ENCODE measurements at places on chromosomes 3 and 15. TPM values are rescaled to one million over a fixed set of nuclear protein-coding genes. Genes with fewer than 3 reads are reported as not detected.
A peak's percentile ranks its signal among the peaks of the same experiment; 100 is the strongest.

IL20RB gene
- 1.7 TPM for polyA plus RNA-seq

DPPA4 gene
- polyA plus RNA-seq: 0.41 TPM

GOLGA8T gene
- 0.06 TPM for polyA plus RNA-seq

GOLGA8J gene
- not detected for polyA plus RNA-seq

SLC49A4 gene
- polyA plus RNA-seq: 1.5 TPM

PPP4R2 gene
- 12.2 TPM for polyA plus RNA-seq

GPR62 gene
- polyA plus RNA-seq: 0.06 TPM

NXPE3 gene
- polyA plus RNA-seq: 6.9 TPM

CPN2 gene
- 1.0 TPM for polyA plus RNA-seq

- no peaks in the 10 kb centered on the region for H3K27me3 ChIP-seq
- no peaks in the 10 kb centered on the region for H3K36me3 ChIP-seq
- no peak for DNase-seq
- H3K27ac ChIP-seq: no peak overlapping the region
Observed at GRCh38 chr3:194103505-194103904, 32.4 kb upstream of the HES1 start.

GRCh38 chr3:28901018-28901417 lies 379.9 kb upstream of the RBMS3 start:
- H3K27ac ChIP-seq: no peak overlapping the region
- no peaks in the 10 kb centered on the region for H3K4me1 ChIP-seq
- H3K4me3 ChIP-seq: no peak overlapping the region

GRCh38 chr15:80202641-80203360 lies 49.2 kb downstream of the CTXND1 start:
- no peak for DNase-seq
- no peak overlapping the region for H3K27ac ChIP-seq
- no peaks in the 10 kb centered on the region for H3K27me3 ChIP-seq
- H3K4me1 ChIP-seq: no peaks in the 10 kb centered on the region
- H3K36me3 ChIP-seq: no peaks in the 10 kb centered on the region
- no peak overlapping the region for H3K4me3 ChIP-seq

DNA sequence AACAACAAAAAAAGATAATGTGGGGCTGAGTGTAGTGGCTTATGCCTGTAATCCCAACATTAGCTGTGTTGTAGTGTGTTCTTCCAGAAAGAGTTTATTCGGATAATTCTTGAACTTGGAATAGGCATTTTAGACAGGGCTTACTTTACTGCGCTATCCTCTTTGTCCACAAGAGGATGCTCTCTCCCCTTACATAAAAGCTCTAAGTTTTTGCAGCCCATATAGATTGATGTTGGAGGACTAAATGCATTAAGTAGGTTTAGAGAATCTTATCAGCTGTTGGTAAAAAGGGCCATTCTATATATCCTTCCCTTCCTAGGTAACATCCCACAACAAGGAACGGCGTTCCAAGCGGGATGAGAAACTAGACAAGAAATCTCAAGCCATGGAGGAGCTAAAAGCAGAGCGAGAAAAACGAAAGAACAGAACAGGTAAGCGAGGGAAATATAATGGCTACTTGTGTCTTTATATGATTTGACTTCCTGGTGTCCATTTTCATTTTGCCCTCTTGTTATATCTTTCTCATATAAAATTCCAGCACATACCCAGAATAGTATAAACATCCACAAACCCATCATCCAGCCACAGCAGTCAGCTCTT lies 27.8 kb upstream of the ITPKA start:
- DNase-seq: no peak
- H3K27me3 ChIP-seq: no peaks in the 10 kb centered on the region
- H3K36me3 ChIP-seq: no peaks in the 10 kb centered on the region

DNA sequence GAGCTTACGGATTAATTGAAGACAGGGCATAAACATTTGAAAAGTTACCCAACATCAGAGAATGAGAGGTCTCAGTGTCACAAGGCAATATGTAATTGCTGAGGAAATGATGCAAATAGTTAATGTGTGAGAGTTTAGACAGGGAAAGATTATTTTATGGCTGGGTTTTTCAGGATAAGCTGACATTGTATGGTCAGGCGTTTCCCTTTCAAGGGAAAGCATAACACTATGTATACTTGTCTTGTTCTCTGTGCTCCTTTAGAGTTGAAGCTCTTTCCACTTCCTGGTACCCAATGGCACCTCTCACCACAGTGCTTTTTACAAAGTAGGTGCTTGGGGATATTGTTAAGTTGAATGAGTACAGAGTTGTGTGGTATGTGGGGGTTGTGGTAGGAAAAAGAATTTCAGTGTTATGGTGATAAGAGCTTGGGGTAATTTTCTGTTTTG lies 19.9 kb downstream of the IQGAP1 start:
- H3K27ac ChIP-seq: peak overlapping the region; percentile 46
- no peaks in the 10 kb centered on the region for H3K27me3 ChIP-seq
- no peak for DNase-seq
- no peaks in the 10 kb centered on the region for H3K36me3 ChIP-seq

GRCh38 chr3:119579366-119580066 lies at the start of gene ADPRH:
ADPRH (plus strand) TSS chr3:119579492; CDS start chr3:119582170, 2,678 bp downstream.
- no peaks in the 10 kb centered on the region for H3K36me3 ChIP-seq
- no peaks in the 10 kb centered on the region for H3K27me3 ChIP-seq
- peak; percentile 94 for DNase-seq
- H3K27ac ChIP-seq: peak within 1 kb of the TSS; percentile 94
- peaks cover 31% of the 10 kb centered on the region for H3K4me1 ChIP-seq

- H3K4me1 ChIP-seq: no peaks in the 10 kb centered on the region
- no peak overlapping the region for H3K27ac ChIP-seq
- H3K27me3 ChIP-seq: no peaks in the 10 kb centered on the region
- no peak for DNase-seq
- H3K4me3 ChIP-seq: no peak overlapping the region
Observed at GRCh38 chr3:40766396-40766795, 241.6 kb downstream of the ZNF621 start.

- no peak overlapping the region for H3K27ac ChIP-seq
- DNase-seq: no peak
- no peak overlapping the region for H3K4me3 ChIP-seq
- H3K27me3 ChIP-seq: no peaks in the 10 kb centered on the region
Observed at GRCh38 chr3:161393310-161393709, 22.0 kb upstream of the SPTSSB start.

GRCh38 chr15:69074843-69075224 lies 60.3 kb downstream of the NOX5 start:
- no peaks in the 10 kb centered on the region for H3K36me3 ChIP-seq
- no peak overlapping the region for H3K27ac ChIP-seq
- H3K4me3 ChIP-seq: peak overlapping the region; percentile 32
- no peak for DNase-seq
- no peaks in the 10 kb centered on the region for H3K4me1 ChIP-seq

GRCh38 chr3:135271177-135272025 lies 476.3 kb downstream of the EPHB1 start:
- H3K4me3 ChIP-seq: no peak overlapping the region
- no peak for DNase-seq
- no peaks in the 10 kb centered on the region for H3K4me1 ChIP-seq
- H3K36me3 ChIP-seq: no peaks in the 10 kb centered on the region
- H3K27ac ChIP-seq: no peak overlapping the region

- H3K27ac ChIP-seq: no peak overlapping the region
- DNase-seq: peak; percentile 41
Observed at GRCh38 chr3:196985298-196985697, 16.7 kb upstream of the PIGZ start.

All from spleen (tissue), 13 donors.